ENCODE measurements at places on chromosomes 11 and 22.

GRCh38 chr22:29116397-29117123, 43.7 kb downstream of the KREMEN1 start:
- no peak for DNase-seq

- DNase-seq: no peak
Measured at GRCh38 chr22:35619336-35620094, 2.4 kb upstream of the MB start.

GRCh38 chr11:102188488-102188887, 78.2 kb downstream of the YAP1 start:
- DNase-seq: no peak

GRCh38 chr11:33443684-33444083, 186.5 kb downstream of the HIPK3 start:
- no peak for DNase-seq

- DNase-seq: peak; percentile 81
Measured at GRCh38 chr11:797296-798092, 587 bp downstream of the SLC25A22 start.

- no peak for DNase-seq
Measured at GRCh38 chr11:87528752-87529151, 491.0 kb downstream of the TMEM135 start.

- DNase-seq: no peak
Measured at GRCh38 chr11:80118073-80118472, 677.2 kb upstream of the TENM4 start.

GRCh38 chr11:34161812-34162492, 56.5 kb downstream of the NAT10 start:
- peak; percentile 16 for DNase-seq

- DNase-seq: no peak
Measured at GRCh38 chr22:23205339-23206049, 25.2 kb downstream of the BCR start.

- DNase-seq: no peak
Measured at GRCh38 chr22:45867906-45868555, 108.9 kb downstream of the WNT7B start.

GRCh38 chr11:134637091-134638015, 225.3 kb upstream of the B3GAT1 start:
- no peak for DNase-seq

DNA sequence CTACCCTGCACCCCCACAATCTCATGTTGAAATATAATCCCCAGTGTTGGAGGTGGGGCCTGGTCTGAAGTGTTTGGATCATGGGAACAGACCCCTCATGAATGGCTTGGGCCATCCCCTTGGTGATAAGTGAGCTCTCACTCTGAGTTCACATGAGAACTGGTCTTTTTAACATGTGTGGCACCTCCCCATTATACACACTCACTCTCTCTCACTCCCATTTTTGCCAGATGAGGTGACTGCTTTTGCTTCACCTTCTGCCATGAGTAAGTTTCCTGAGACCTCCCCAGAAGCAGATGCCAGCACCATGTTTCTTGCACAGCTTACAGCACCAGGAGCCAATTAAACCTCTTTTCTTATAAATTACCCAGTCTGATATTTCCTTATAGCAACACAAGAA, 32.1 kb upstream of the DRD2 start:
- no peak for DNase-seq

DNA sequence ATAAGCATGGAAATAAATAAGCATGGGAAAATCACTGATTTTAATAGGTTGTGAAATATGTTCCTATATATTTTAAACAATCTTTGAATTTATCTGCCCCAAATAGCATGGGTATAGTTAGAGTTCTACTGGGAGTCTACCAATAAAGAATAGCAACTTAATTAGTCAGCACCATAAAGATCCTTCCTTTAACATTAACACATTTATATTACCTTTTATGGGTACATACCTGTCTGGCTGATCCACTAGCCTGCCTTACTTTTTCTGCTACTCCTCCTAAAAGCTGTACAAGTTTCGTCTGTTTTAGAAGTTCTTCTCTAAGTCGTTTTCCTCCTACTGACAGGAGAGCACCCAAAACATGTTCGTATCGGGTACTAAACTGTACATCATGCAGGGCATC, 39.8 kb upstream of the RPS13 start:
- no peak for DNase-seq

DNA sequence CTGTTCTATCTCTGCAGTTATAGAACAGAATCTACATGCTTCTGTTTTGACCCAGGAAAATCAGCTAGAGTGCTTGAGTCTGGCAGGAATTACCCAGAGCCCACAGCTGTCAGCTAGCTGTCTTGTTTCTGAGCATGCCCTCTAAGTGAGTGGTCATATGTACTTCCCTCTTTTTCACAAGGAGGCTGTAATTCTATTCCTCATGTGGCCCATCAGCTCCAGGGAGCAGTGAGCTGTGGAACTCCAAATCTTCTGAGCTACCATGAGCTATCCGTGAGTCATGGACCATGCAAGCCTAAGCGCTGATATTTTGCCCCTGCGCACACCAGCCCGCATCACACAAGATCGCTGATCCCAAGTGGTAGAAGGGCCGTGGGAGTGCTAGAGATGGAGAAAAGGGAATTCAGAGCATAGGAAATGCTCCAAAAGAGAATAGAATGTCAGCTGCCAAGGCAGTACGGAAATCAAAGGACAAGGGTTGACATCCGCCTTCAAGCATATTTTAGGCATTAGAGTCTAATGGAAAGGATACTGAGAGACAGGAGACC, 5.4 kb downstream of the FJX1 start:
- DNase-seq: peak; percentile 85

GRCh38 chr11:79019975-79020374, 420.9 kb downstream of the TENM4 start:
- DNase-seq: no peak

GRCh38 chr11:96905143-96905542, 515.3 kb downstream of the JRKL start:
- no peak for DNase-seq

GRCh38 chr22:24128631-24129262, 52.5 kb upstream of the SUSD2 start:
- no peak for DNase-seq

DNA sequence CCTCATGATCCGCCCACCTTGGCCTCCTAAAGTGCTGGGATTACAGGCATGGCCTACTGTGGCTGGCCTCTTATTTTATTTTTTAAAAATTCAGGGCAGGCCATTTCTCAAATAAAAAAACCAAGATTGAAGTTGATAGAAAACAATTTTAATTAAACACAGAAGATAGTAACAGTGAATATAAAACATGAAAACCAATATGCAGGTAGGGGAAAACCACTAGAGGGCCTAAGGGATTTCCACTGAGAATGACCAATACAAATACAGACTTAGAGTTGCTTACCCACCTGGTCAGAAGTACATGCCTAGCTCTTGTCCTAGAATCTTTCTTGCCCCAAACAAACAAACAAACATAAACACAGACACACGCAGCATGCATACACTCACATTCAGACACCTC, 1.7 kb upstream of the RTCB start:
- no peak for DNase-seq

DNA sequence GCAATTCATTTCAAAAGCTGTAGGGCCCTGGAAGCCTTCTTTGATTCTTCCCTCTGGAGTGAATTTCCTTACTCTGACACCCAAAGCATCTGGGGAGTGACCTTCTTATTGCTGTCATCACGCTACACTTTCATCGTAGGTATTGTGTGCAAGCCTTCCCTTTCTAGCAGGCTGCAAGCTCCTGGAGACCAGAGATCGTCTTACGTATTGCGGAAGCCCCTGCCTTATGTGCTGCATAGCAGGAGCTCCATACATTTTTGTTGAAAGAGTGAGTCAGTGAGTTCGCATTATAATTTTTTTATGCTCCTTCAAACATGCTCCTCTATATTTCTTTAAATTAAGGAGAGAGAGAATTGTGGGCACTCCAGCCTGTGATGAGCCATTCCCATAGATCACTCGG, 21.2 kb upstream of the TMEM218 start:
- DNase-seq: peak; percentile 69

- peak; percentile 83 for DNase-seq
Measured at GRCh38 chr11:59560702-59561473, 49.5 kb downstream of the OR4D9 start.

- DNase-seq: no peak
Measured at GRCh38 chr22:44947049-44947448, 62.8 kb downstream of the PHF21B start.

DNA sequence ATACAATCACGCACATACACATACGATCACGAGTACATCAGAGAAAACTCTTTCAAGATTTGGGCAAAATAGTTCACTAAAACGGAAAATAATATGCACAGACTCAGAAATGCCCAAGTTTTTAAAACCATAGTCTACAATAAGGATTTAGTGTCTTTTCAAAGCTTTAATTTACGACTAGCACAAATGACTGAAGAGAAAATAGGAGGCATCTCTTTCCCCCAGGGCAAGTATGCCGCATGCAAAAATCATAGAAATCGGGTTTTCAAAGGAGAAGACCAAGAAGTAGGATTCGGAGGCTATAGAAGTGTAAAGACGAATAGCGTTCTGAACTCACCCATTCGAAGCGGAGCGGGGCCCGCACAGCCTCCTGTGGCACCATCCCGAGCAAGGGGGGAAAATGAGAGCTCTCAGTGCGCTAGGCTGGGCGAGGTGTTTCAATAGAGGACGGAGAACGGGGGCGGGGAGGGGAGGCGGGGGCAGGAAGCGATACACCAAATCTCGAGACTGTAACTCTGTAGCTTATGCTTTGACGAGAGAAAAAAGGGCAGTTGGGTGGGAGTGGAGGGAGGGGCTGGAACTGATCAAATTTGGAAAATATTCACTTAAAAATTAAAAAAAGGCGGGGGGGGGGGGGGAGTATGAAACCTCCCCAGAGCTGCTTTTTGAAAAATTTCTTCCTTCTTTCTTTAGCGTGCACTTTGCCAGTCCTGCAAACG, 15.8 kb downstream of the BLID start:
- peak; percentile 87 for DNase-seq

- DNase-seq: peak; percentile 57
Measured at GRCh38 chr22:33699176-33699575, 221.1 kb downstream of the LARGE1 start.

GRCh38 chr11:30436801-30437200, 113.9 kb downstream of the ARL14EP start:
- no peak for DNase-seq

DNA sequence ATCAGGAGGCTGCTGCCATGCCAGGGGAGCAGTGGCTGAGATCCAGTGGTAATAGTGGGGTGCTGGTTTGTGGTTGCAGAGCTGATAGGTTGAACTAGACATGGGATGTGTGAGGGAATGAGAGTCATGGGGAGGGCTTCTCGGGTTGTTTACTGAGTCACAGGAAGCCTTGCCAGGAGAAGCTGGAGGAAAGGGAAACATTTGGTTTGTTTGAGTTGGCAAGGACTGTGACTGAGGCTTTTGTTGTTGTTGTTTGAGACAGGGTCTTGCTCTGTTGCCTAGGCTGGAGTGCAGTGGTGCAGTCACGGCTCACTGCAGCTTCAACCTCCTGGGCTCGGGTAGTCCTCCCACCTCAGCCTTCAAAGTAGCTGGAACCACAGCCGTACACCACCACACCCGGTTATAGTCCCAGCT, 49.3 kb downstream of the CABIN1 start:
- DNase-seq: peak; percentile 79

DNA sequence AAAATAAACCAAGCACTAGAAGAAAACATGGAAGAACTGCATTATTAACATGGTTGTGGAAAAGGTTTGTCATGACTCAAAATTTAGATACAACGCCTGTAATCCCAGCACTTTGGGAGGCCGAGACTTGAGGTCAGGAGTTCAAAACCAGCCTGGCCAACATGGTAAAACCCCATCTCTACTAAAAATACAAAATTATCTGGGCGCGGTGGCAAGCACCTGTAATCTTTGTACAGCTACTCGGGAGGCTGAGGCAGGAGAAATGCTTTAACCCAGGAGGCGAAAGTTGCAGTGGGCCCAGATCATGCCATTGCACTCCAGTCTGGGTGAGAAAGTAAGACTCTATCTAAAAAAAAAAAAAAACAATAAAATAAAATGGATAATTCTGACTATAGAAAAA, 23.7 kb downstream of the GNB1L start:
- DNase-seq: no peak

DNA sequence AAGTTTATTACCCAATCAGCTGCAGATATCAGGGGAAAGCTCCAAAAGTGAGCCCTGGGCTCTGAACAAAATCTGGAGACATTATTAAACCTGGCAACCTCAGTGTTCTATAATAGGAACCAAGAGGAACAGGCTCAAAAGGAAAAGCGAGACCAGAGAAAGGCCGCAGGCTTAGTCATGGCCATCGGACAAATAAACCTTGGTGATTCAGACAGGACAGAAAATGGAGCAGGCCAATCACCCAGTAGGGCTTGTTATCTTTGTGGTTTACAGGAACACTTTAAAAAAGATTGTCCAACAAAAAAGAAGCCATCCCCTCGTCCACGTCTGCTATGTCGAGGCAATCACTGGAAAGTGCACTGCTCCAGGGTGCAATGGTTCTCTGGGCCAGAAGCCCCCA, 7.7 kb upstream of the PANX1 start:
- DNase-seq: no peak

DNA sequence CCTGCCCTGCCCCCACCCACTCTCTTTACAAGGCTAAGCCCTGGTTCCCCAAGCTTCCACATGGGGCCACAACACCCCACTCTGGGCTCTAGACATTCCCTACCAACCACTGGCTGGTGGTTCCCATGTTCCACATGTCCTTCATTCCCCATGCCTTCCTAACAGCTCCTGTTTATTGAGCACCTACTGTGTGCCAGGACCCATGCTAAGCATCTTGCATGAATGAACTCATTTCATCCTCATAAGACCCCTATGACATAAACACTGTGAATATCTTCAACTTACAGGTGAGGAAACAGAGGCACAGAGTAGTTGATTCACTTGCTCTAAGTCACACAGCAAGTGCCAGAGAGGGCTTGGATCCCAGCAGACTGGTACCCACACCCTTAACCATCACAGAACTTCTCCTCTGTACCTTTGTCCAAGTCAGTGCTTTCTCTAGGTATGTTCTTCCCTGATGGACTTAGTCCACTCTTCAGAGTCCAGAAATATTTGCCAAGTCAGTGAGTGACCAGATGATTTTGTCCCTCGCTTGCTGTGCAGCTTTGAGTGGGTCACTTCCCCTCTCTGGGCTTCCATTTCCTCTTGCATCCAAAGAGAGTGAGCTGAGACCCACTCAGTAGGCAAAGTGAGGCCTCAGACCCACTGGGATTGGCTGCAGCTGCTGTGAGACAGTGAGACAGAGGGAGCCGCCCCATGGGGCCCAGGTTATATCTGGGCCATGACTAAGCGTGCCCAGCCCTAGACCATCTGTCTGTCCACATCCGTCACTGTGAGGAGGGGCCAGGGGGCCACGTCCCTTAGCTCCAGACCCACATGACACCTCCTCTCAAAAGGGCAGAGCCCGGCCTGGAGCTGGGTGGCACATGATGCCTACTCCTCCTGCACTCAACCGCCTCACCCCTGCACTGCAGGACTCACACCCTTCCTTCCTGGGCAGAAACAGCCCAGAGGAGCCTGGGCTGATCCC, 132.4 kb downstream of the MN1 start:
- DNase-seq: peak; percentile 54

All from fibroblast of skin of abdomen (primary cell).